ENCODE measurements at places on chromosomes 1 and 21.

GRCh38 chr1:10538646-10539355 lies 64.1 kb downstream of the PEX14 start:
- peak overlapping the region; percentile 69 for H3K27ac ChIP-seq
- no peaks in the 10 kb centered on the region for H3K4me1 ChIP-seq
- no peaks in the 10 kb centered on the region for H3K27me3 ChIP-seq
- H3K36me3 ChIP-seq = peaks cover 67% of the 10 kb centered on the region
- DNase-seq = no peak
- H3K4me3 ChIP-seq = no peak overlapping the region

GRCh38 chr1:3996846-3997705 lies 97.0 kb upstream of the C1orf174 start:
- no peak overlapping the region for H3K4me3 ChIP-seq
- H3K27ac ChIP-seq = no peak overlapping the region
- H3K4me1 ChIP-seq = no peaks in the 10 kb centered on the region
- no peaks in the 10 kb centered on the region for H3K36me3 ChIP-seq
- H3K27me3 ChIP-seq = no peaks in the 10 kb centered on the region

DNA sequence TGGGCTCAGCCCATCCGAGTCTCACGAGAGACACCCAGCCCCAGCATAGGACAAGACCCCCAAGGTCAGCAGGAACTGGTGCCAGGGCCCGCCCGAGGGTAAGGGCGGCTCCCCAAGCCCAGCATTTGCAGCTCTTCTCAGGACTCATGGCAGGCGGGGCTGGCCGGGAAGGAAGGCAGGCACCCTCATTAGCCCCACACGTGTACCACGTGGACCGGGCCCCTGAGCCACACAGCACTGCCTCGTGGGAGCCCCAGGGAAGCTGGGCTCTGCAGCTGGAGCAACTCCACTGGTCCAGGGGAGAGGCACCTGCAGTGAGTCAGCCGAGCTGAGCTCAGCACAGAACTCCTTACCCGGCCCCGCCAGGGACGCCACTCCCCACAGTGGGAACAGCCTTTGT lies 97.7 kb upstream of the IFFO2 start:
- no peaks in the 10 kb centered on the region for H3K36me3 ChIP-seq
- DNase-seq = no peak
- H3K27ac ChIP-seq = peak overlapping the region; percentile 37
- no peaks in the 10 kb centered on the region for H3K27me3 ChIP-seq

- no peaks in the 10 kb centered on the region for H3K4me1 ChIP-seq
- no peak overlapping the region for H3K4me3 ChIP-seq
- no peak overlapping the region for H3K27ac ChIP-seq
- DNase-seq = no peak
- H3K27me3 ChIP-seq = no peaks in the 10 kb centered on the region
Observed at GRCh38 chr1:100390531-100390930, 38.2 kb downstream of the CDC14A start.

GRCh38 chr1:187999973-188000372 lies 1171.2 kb downstream of the PLA2G4A start:
- no peak overlapping the region for H3K4me3 ChIP-seq
- no peak for DNase-seq
- H3K27me3 ChIP-seq = no peaks in the 10 kb centered on the region
- H3K36me3 ChIP-seq = no peaks in the 10 kb centered on the region

- H3K27ac ChIP-seq = peak overlapping the region; percentile 83
- H3K27me3 ChIP-seq = no peaks in the 10 kb centered on the region
- no peaks in the 10 kb centered on the region for H3K36me3 ChIP-seq
- peaks cover 38% of the 10 kb centered on the region for H3K4me1 ChIP-seq
Observed at GRCh38 chr1:211616231-211616964, 37.4 kb upstream of the SLC30A1 start.

- H3K36me3 ChIP-seq = no peaks in the 10 kb centered on the region
- H3K4me1 ChIP-seq = no peaks in the 10 kb centered on the region
- no peak for DNase-seq
Observed at GRCh38 chr1:204889681-204890383, 19.2 kb downstream of the NFASC start.

GRCh38 chr1:154994591-154994990 lies 1.2 kb downstream of the LENEP start:
- H3K4me3 ChIP-seq = no peak overlapping the region
- no peak for DNase-seq
- peaks cover 2% of the 10 kb centered on the region for H3K36me3 ChIP-seq

DNA sequence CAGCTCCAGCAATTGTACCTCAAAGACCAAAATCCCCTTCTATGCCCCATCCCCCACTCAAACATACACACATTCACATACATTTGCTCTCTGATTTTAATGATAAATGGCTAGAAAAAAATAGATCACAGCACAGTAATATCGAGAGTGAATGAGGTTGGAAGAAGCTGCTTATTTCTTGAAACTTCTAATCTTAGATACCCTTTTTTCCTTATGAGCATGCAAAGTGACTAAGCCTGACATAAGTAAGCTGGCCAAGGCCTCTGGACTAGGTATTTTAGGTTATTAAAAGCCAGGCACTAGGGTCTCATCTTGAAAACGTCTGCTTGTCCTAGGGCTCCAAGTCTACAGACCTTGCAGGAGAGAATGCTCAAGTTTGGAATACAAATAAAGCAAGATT lies 133.6 kb downstream of the TGFBR3 start:
- no peak for DNase-seq
- peaks cover 21% of the 10 kb centered on the region for H3K36me3 ChIP-seq
- H3K27me3 ChIP-seq = no peaks in the 10 kb centered on the region
- H3K4me3 ChIP-seq = no peak overlapping the region
- H3K27ac ChIP-seq = peak overlapping the region; percentile 77

DNA sequence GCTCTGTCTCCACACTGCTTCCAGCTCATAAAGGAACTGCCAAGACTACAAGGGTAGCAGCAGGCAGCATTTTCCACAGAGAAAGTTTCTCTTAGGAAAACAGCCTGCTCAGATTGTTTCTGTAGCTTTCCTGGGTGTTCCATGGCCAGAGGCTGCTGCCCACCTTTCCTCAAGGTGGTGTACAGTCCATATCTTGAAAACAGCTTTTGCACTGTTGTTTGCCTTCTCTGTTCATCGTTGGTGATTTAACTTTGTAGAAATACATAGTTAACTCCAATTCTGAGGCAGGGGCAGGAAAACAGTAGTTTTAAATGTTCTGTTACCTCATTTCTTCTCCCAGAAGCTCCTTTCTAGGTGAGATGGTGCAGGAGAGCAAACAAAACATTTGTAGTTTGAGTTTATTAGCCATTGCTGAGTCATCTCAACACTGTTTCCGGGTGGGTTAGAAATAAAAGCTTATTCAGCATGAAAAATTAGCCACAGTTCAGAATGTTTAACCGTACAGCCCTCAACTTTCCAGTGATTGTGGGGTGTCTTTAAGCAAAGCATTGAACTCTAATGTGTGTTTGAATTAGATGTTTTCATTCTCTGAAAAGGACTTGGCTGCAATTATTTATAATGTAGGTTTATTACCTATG lies 41.7 kb downstream of the DIP2A start:
- no peak overlapping the region for H3K4me3 ChIP-seq
- H3K36me3 ChIP-seq = peaks cover 4% of the 10 kb centered on the region
- peaks cover 5% of the 10 kb centered on the region for H3K4me1 ChIP-seq
- peak overlapping the region; percentile 2 for H3K27ac ChIP-seq
- no peaks in the 10 kb centered on the region for H3K27me3 ChIP-seq
- no peak for DNase-seq

- H3K27me3 ChIP-seq = no peaks in the 10 kb centered on the region
- H3K4me1 ChIP-seq = no peaks in the 10 kb centered on the region
- DNase-seq = no peak
- no peak overlapping the region for H3K27ac ChIP-seq
Observed at GRCh38 chr1:74317663-74318062, 82.5 kb downstream of the TNNI3K start.

DNA sequence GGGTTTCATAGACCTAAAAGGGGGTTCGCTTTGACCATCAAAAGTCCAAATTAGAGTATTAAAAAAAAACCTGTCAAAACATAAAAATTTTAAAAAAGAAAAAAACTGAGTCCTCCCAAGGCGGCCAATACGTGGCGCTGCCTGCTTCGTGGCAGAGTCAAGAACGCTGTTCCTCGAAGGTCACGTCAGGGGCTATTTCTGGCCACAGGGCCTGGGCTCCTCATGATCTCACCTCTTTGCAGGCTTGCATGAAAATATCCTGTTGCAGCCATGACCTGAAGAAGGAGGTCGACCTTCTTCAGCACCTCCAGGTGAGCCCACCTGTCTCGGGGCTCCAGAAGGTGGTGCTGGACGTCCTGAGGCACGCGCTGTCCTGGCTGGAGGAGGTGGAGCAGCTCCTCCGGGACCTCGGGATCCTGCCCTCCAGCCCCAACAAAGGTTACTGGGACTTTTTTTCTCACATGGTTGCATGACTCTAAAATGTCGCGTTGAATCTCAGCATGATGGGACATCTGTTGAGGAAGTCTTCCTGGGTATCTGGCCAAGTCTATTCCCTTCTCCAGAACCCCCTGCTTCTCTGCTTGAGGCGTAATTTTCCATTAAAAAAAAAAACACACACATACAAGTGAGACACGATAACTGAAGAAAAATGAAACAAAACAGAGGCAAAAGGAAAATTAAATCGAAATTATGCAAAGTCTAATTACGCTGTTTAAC lies 80.4 kb upstream of the EFHD2 start:
- H3K27me3 ChIP-seq = no peaks in the 10 kb centered on the region
- no peak for DNase-seq
- H3K36me3 ChIP-seq = no peaks in the 10 kb centered on the region
- no peak overlapping the region for H3K4me3 ChIP-seq
- H3K4me1 ChIP-seq = peaks cover 20% of the 10 kb centered on the region

- peaks cover 19% of the 10 kb centered on the region for H3K4me1 ChIP-seq
- no peak for DNase-seq
- no peak overlapping the region for H3K27ac ChIP-seq
- no peaks in the 10 kb centered on the region for H3K36me3 ChIP-seq
- no peaks in the 10 kb centered on the region for H3K27me3 ChIP-seq
- H3K4me3 ChIP-seq = no peak overlapping the region
Observed at GRCh38 chr21:14602382-14602958, 56.4 kb upstream of the SAMSN1 start.

- no peak overlapping the region for H3K4me3 ChIP-seq
- H3K27me3 ChIP-seq = no peaks in the 10 kb centered on the region
- H3K4me1 ChIP-seq = peaks cover 10% of the 10 kb centered on the region
- peak overlapping the region; percentile 86 for H3K27ac ChIP-seq
Observed at GRCh38 chr1:109389638-109390341, 7.9 kb downstream of the SORT1 start.

- H3K27me3 ChIP-seq = no peaks in the 10 kb centered on the region
- no peak overlapping the region for H3K4me3 ChIP-seq
- peaks cover 13% of the 10 kb centered on the region for H3K4me1 ChIP-seq
- no peak overlapping the region for H3K27ac ChIP-seq
- H3K36me3 ChIP-seq = no peaks in the 10 kb centered on the region
Observed at GRCh38 chr1:31183927-31184554, 55.6 kb downstream of the NKAIN1 start.

DNA sequence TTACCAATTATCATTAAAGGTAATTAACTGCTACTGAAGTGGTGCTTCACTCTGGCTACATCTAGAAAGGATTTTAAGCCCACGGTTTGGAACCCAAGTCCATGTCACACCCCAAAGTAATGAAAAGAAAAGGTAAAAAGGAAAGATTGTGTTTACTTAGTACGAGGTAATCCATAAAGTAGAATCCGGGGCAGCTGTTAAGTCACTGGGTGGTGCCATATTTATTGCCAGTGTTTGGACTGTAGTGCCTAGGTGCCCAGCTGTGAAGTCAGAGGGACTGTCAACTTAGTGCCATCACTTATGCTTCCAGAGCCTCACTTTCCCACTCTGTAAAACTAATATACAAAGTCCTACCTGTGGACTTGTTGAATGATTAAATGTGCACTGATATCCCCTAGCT lies 52.2 kb upstream of the GRHL3 start:
- H3K36me3 ChIP-seq = no peaks in the 10 kb centered on the region
- H3K27ac ChIP-seq = no peak overlapping the region
- H3K4me3 ChIP-seq = no peak overlapping the region
- H3K27me3 ChIP-seq = no peaks in the 10 kb centered on the region

- H3K27me3 ChIP-seq = no peaks in the 10 kb centered on the region
- no peak overlapping the region for H3K4me3 ChIP-seq
- DNase-seq = no peak
- H3K4me1 ChIP-seq = peaks cover 66% of the 10 kb centered on the region
Observed at GRCh38 chr1:8427986-8428385, 110.1 kb downstream of the SLC45A1 start.

DNA sequence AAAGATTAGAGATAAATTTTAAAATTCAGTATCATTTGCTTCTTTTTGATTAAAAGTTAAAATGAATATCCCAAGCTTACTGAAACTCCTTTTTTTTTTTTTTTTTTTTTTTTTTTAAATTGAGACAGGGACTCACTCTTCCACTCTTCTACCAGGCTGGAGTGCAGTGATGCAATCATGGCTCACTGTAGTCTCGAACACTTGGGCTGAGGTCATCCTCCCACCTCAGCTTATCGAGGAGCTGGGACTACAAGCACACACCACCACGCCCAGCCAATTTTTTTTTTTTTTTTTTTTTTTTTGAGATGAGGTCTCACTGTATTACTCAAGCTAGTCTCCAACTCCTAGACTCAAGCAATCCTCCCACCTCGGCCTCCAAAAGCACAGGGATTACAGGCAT lies 92.1 kb upstream of the RGS18 start:
- no peaks in the 10 kb centered on the region for H3K36me3 ChIP-seq
- DNase-seq = no peak
- H3K27me3 ChIP-seq = no peaks in the 10 kb centered on the region
- H3K4me3 ChIP-seq = no peak overlapping the region

GRCh38 chr1:22105611-22106207 lies 37.2 kb downstream of the WNT4 start:
- no peak overlapping the region for H3K27ac ChIP-seq
- no peaks in the 10 kb centered on the region for H3K27me3 ChIP-seq
- no peak for DNase-seq
- peaks cover 25% of the 10 kb centered on the region for H3K4me1 ChIP-seq
- H3K36me3 ChIP-seq = no peaks in the 10 kb centered on the region

DNA sequence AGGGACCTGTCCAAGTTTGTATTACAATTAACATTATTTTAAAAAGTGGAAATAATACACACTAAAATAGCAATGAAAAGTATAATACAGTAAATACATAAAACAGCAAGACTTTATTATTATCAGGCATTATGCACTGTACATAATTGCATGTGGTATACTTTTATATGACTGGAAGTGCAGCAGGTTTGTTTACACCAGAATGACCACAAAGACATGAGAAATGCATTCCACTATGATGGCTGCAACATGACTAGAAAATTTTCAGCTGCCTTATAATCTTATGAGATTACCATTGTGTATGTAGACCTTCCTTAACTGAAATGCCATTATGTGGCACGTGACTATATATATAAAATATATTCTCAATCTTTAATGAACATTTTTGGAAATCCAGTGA lies 1699.6 kb downstream of the KCNT2 start:
- no peaks in the 10 kb centered on the region for H3K27me3 ChIP-seq
- no peaks in the 10 kb centered on the region for H3K4me1 ChIP-seq
- no peaks in the 10 kb centered on the region for H3K36me3 ChIP-seq

DNA sequence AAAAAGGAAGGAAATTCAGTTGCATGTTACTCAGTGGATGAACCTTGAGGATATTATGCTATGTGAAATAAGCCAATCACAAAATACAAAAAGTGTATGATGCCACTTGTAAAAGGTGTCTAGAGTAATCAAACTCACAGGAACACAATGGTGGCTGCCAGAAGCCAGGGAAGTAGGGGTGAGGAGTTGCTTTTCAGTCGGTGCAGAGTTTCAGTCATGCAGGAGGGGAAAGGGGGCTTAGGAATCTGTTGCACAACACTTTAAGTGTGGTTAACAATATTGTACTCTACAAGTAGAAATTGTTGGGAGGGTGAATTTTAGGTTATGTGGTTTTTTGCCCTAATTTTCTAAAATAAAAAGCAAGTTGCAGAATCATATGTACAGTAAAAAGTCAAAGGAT lies 184.2 kb upstream of the RAB4A start:
- no peak for DNase-seq
- H3K27ac ChIP-seq = no peak overlapping the region
- peaks cover 14% of the 10 kb centered on the region for H3K27me3 ChIP-seq
- no peak overlapping the region for H3K4me3 ChIP-seq
- no peaks in the 10 kb centered on the region for H3K4me1 ChIP-seq

Measured in esophagus squamous epithelium (tissue), 5 donors.